ENCODE measurements at places on chromosomes 2 and 18.

GRCh38 chr2:149489452-149489851, 98.1 kb downstream of the MMADHC start:
- no peak for DNase-seq

DNA sequence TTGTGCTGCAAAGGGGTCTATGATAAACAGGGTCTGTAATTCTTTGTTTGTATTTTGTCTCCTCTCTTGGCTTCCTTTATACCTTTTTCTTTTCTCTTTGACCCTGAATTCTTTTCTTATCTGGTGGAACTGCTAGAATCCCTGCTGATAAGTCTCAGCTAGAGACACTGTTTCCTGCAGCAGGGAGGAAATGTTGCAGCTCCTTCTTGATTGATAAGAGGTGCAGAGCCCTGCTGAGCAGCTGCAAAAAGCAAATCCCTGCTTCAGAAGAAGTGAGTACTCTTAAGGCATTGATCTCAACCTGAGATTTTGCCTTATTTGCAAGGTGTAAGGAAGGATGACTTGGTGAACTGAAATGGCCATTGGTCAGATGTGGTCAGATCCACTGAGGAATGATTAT, 167.8 kb downstream of the NUP35 start:
- DNase-seq = no peak

DNA sequence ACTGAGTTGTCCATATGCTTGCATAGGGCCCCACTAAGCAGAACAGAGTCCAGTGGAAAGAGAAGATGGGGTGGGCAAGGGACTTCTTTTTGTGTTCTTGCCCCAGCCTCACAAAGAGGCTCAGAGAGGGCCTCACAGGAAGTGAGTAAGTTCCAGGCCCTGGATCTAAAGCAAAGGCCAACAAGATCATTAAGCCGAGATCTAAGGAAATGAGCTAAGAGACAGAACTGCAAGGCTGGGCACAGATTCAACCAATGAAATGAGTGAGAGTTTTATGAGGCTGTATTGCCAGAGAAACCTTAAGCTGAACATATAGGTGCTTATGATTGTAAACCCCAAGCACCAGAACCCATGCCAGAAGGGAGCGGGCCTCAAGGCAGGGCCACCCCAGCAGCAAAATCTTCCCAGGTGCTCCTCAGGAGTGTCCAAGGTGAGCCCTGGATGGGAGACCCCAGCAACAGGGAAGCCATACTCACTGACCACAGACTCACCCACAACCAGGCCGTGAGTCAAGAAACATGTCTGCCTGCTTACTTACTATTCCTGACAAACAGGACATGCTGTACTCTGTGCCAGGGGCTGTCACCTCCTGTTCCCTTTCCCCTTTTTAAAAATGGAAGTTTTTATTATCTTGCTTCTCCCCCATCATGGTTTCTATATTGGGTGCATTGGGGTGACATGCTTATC, 40.2 kb downstream of the SLC14A1 start:
- DNase-seq = no peak

DNA sequence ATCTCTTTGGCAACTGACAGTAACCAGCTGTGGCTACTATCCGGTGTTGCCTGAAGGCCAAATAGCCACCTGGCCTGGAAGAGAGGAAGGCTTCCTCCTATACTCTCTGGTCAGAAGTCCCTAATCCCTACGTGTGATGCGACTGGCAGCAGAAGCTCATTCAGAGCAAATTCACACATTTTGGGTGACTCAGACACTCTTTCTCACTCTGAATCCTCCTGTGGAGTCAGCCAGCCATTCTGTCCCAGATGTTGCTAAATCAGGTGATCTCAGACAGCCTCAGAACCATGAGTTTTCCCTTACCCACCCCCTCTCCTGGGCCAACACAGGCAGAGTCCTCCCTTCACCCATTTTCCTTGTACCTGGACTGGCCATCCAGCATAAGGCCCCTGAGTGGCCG, 34.7 kb downstream of the CFAP53 start:
- no peak for DNase-seq

DNA sequence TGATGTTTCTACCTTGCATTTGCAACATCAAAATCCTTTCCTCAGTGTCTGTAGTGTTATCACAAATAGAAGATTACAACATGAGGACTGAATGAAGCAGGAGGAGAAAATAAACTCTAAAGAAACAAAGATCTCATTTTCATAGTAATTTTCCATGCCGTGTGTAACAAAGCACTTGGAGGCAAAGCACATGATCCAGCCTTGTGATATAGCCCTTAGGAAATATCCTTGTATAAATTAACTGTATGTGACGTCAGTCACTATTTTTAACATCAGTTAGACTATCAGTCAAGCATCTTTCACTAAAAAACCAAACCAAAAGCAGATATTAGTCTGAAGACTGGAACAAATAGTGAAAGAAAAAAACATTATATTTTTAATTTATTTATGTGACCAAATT, 492.1 kb upstream of the CNTNAP5 start:
- DNase-seq = no peak

GRCh38 chr2:97911206-97911921, 84.4 kb downstream of the TMEM131 start:
- no peak for DNase-seq

DNA sequence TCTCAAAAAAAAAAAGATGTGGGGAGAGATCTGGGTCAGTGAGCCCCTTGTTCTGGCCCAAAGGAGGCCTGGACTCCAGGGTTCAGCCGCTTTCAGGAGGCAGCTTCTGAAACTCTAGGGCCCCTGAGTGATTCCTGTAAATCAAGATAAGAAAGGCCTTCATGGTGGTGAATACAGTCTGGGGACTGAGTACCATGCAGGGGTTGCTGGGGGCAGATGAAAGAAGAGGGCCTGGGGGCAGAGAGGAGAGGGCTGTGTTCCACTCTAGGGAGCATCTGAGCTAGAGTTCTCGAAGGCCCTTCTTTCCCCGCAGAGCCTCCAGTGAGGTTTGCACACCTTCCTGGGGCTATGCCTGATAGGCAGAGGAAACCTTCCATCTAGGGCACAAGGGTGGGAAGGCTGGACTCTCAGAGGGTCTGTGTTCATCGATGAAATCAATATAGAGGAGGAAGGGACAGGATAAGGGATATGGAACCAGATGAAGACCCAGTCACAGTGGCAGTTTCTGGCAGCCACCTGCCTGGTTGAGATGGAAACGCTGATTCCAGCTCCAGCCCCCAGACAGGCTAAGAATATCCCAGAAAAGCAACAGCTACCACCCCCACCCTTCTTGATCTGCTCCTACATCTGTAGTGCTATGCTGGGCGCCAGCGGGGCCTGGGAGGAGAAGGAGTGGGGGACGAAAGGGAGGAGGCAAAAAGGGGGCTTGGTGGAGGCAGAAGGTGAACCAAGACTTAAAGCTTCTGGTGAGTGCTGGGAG, 4.7 kb upstream of the CDK5R2 start:
- no peak for DNase-seq

GRCh38 chr2:224360801-224361251, 41.1 kb downstream of the FAM124B start:
- DNase-seq = no peak

DNA sequence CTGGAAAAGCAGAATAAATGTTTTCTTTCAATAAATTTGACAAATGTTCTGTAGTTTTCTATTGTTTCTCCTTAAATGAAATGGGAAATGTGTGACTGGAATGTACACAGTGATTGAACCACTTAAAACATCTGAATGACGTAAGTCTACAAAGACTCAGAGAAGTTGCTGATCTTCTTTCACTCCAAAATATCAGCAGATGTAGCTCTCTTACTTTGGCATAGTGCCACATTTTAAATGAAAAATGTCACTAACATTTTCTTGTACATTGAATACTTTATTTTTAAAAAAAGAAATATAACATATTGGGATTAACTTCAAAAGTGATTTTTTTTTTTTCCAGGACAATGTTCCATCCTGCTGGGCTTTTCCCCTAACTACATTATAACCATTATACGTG, 565.6 kb downstream of the TMEM182 start:
- DNase-seq = no peak

GRCh38 chr2:28687171-28687570, 64.5 kb upstream of the PPP1CB start:
- DNase-seq = no peak
